ENCODE measurements at places on chromosomes 2 and 18.
A peak's percentile ranks its signal among the peaks of the same experiment; 100 is the strongest.

DNA sequence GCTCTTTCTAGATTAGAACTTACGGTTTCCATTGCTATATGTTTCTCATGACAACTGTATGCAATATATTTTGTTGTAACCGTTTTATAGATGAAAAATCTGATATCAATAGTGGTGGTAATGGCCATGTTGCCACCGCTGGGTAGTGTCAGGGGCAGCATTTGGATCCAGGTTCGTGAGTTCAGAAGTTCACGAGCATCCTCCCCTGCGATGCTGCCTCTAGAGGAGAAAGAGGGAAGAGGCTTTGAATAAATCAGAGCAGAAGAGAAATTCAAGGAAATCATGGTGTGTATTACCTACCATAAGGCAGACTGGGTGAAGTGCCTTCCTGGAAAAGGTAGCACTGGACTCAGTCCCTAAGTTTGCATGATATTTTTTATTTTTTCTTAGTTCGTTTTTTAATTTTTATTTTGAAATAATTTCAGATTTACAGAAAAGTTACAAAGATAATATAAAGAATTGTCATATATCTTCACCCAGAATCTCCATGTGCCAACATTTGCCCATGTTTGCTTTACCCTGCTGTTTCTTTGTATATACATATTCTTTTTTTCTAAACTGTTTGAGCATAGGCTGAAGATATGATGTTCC, 3.3 kb upstream of the ZBTB7C start:
- DNase-seq: peak; percentile 49

- peak; percentile 77 for DNase-seq
These were observed 294.1 kb downstream of the BCL2 start for GRCh38 chr18:63025251-63026090.

- no peak for DNase-seq
These were observed 385.6 kb upstream of the ID2 start for GRCh38 chr2:8296306-8296705.

DNA sequence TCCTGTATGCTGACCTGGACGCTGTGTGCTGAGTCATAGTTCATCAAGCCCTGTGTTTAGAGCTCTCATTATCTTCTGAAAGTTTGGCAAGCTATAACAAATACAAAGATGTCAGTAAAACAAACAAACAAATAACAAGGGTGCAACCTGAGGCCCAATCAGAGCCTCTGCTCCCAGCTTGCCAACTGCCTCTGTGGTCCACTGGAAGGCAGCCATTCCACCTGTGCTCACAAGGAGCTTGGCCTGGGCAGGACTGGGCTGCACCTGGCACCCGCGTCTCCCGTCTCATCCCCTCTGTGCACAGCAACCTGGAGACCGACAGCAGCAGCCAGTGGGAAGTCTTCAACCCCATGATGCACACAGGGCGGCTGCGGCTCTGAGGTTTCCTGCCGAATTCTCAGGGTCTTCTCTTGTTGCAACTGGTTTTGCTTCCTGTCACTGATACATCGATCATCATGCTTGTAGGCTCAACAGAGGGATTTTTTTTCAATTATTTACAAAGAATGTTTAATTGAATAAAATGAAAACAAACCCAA, 97.8 kb downstream of the TMEM18 start:
- peak; percentile 20 for DNase-seq

DNA sequence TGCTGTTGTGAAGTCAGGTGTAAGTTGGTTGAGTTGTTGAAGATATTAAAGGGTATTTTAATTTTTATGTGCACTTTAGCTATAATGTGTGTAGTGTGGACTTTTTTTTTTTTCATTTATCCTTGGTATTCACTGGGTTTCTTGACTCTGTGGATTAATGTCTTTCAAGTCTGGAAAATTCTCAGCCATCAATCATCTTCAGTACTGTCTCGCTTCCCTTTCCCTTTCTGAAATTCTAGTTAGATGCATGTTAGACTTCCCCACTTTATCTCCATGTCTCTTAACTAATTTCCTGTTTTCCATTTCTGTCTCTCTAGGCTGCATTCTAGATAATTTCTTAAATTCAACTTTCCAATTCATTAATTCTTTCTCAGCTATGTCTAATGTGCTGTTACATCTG, 247.7 kb upstream of the REV1 start:
- no peak for DNase-seq

- DNase-seq: peak; percentile 54
These were observed 46.6 kb downstream of the CCDC138 start for GRCh38 chr2:108833219-108833618.

DNA sequence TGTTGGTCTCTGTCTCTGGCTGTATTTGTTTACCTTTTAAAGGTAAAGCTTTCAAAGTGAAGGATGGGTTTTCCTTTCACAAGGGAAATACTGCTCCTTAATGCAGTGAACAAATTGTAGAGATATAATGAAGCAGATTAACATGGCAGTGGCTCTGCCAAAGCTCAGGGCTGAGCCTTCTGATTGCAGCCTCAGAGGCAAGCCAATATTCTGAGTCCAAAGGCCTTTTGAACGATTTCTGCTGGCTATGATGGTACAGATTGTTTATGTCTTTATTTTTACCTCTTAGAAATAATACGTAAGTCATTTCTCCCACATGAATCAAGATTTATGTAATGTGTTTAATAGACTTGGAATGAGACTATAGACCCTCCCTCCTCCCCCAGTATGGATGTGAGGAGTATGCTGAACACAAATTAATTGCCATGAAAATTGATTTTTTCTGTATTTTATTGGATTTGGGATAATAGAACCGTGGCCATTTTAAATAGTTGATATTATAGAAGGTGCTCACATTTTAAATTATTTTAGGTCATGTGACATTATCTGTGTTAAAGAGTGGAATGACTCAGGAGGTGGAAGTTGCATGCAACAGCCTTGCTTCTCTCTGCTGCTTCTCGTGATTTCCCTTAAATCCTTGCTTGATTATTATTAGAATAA, 772 bp downstream of the SCN2A start:
- DNase-seq: peak; percentile 30

DNA sequence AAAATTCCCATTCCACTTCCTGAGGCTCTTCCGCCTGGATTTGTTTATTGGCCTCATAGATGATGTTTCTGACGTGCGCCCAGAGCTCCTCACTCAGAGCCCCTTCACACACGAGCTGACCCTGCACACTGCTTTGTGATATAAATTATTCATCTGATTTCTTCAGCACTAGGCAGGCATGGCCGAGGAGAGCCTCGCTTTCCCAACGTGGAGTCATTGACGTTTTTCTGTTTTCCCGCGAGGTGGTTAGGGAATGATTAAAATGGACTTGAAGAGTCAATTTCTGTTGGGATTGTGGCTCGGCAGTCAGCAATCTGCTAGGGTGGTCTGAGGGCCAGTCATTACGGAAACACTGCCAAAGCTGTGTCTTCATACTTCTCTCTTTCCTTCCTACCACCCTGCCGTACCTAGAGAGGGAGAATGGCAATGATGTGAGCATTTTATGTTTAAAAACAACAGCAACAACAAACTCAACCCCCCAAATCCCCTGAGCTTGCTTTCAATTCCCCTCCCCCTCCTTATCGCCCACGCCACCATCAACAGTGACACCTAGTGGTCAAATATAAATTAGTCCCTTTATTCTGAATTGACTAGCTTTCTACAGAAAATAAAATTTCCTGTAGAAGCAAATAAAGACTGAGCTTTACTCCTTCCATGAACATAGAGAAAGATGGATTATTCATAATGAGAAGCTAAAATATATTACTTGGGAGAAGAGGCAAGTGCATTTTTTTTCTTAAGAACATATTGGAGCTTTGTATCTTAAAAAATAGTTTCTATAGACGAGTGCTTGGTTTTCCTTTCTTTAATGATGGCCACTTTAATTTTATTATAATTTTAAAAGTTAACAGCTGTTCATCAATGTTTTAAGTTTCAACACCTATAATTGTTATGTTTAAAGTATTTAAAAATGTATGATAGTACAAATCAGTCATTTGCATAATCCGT, 285.1 kb downstream of the MTX2 start:
- peak; percentile 82 for DNase-seq

DNA sequence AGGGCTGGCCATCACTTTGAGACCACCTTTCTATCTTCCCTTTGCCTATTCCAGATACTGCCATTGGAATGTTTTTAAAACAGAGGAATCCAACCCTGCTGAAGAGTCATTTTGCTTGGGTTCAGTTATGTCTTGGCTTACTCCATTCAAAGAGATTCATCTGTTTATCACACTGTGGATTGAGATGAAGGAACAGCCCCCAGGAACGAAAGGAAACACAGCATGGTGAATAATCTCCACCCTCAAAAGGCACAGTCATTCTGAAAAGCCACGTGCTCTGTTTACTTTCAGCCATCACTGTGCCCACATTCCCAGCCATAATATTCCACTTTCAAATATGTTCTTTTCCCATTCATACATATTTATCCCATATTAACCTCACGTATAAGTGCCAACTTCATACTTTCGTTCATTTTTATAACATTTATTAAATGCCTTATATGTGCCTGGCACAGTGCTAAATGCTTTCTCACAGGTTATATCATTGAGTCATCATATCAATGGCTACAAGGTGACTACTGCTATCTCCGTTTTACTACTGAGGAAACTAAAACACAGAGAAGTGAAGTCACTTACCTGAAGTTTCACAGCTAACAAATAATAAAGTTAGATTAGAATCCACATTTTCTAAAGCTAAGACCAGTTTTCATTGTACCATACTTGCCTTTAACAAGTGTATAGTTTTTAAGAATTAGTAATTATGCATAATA, 143.6 kb downstream of the OSR1 start:
- no peak for DNase-seq

DNA sequence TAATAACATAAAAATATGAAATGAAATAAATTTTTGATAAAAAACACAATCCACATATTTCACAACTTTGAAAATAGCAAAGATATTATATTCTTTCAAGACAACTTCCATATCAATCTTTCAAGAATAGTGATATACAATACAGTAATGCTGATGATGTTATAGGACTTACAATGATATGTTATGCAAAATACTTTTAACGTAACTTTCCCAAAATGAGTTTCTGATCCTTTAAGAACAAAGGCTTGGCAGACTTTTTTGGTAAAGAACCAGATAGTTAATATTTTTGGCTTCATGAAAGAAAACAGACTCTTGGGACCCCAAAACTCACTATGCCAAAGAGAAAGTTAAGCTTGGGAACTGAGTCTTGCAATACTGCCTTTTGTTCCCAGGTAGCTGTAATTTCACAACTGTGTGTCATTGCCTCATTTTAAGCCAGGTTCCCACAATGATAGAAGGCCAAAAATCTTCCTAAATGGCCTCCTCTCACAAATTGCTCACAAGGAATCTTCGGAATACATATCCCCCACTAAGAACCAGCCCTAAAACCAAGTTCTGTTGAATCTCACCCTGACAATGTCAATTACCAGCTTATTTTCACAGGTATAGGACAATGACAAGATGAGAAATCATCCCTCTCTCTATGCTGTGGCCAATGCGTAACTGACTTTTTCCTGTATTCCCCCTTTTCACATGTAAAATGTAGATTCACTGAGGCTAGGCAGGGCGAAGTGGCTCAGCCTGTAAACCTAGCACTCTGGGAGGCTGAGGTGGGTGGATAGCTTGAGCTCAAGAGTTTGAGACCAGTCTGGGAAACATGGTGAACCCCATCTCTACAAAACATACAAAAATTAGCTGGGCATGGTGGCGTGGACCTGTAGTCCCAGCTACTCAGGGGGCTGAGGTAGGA, 54.8 kb upstream of the STRN start:
- no peak for DNase-seq

DNA sequence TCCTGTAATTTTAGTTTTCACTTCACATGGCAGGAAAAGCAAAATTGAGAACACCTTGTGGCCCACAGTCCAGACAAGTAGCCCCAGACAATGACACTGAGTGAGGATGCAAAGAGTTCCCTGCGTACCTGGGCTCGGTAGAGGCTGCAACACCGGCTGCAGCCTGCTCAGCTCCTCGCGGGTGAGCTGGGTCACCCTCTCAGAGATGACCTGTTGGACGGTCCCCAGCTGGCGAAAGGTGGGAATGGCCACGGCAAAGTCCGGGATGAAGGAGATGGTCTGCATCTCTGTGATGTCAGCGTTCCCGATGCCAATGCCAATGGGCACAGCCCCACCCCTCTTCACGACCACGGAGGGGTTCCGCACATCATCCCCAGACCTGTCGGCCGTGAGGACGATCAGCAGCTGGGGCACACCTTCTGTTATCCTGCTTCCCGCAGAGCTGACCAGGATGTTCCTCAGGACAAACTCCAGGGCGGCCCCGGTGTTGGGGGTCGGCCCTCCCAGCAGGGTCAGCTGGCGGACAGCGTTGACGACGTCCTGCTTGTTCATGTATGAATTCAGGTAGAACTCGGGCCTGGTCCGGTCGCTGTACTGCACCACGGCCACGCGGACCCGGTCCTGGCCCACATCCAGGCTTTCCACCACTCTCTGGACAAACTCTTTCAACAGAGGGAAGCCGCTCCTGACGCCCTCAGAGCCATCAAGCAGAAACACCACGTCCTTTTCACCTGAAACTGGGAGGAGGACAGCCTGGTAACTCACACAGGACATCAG, 39.5 kb downstream of the COL6A3 start:
- no peak for DNase-seq

GRCh38 chr18:53747210-53747609, 477.3 kb downstream of the MBD2 start:
- DNase-seq: no peak

DNA sequence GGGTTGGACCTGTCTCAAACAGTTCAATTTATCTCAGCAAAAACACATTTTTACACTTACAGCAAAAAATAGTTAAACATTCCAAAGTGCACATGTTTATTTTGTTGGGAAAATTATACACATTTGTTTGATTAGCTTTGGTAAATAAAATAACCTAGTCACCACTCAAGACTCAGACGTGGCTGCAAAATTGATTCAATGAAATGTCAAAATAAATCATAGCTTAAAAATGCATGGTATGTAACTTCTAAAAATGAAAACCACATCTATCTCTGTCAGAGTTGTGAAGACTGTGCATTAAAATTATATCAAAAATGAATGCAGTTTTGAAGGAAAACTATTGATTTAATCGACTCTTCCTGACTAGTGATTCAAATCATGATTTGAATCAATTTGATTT, 56.7 kb downstream of the GALNT14 start:
- DNase-seq: no peak

DNA sequence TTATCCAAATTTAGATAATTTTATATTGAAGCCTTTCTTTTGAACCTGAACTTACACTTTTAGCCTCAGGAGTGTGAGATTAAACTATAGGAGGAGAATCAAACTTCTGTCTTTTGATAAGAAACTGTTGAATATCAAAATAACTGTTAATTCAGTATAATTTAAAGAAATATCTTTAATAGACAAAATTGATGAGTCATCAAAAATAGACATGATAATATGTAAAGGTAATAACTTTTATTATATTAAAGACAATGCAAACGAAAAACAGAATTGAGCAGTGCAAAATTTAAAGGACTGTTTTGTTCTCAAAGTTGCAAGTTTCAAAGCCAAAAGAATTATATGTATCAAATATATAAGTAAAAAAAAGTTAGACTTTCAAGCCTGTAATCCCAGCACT, 2.0 kb upstream of the WDR35 start:
- DNase-seq: no peak

GRCh38 chr2:178142274-178143065, 30.2 kb downstream of the RBM45 start:
- DNase-seq: peak; percentile 84

GRCh38 chr2:178282075-178282815, 87.9 kb downstream of the OSBPL6 start:
- no peak for DNase-seq

- peak; percentile 99 for DNase-seq
These were observed 99.2 kb downstream of the RAPGEF4 start for GRCh38 chr2:172834881-172835280.

Measured in NCI-H510A treated with DMSO at 0.1 percent for 48 hours (cell line).